C1 segment of cervical spinal cord (tissue), 14 donors: ENCODE measurements at places on chromosomes 7 and 10.

- no peak for DNase-seq
These were observed 226.5 kb downstream of the ADK start for GRCh38 chr10:74377476-74377875.

- DNase-seq, result no peak
These were observed 2.0 kb upstream of the GDF10 start for GRCh38 chr10:47297866-47298540.

DNA sequence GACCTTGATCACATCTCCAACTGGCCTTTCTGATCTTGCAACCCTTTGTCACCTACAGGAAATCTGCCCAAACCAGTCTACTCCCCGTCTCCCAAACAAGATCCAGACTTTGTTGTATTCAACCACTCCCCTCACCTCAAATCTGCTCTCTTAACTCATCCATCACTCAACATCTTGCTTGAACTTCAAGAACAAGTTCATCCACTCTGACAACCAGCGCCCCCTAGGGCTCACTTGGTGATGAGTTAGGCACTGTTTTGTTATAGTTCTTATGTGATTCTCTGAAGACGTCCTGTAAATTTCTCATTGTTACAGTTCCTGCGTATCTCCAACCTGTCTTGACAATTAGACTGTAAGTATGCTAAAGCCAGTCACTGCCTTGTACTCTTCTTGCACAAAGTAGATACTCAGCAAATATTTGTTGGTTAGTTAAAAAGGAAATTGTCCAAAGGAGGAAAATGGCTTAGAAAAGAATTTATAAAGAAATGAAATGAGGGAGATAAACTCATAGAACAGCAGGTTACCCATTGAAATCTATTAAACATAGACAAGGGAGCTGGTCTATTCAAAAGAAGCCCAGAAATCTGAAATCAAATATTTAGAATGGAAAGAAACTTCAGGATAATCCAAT, 5.3 kb downstream of the FRMD4A start:
- DNase-seq, result no peak

DNA sequence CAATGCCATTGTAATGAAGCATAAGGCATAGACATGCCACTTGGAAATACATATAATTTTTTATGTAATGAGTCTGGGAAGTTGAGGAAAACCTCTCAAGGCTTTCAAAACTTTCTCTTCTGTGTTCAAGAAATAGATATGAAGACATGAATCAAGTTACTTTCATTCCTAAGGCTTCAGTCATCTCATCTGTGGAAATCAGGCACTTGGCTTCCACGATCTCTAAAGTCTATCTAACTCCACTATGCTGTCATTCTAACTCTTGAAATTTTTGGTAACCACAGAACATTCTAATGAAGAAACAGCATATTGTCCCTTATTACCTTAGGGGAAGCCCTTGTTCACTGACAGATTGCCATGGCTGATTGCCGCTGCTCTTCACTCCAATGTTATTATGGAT, 242.6 kb downstream of the CNTNAP2 start:
- DNase-seq, result no peak

DNA sequence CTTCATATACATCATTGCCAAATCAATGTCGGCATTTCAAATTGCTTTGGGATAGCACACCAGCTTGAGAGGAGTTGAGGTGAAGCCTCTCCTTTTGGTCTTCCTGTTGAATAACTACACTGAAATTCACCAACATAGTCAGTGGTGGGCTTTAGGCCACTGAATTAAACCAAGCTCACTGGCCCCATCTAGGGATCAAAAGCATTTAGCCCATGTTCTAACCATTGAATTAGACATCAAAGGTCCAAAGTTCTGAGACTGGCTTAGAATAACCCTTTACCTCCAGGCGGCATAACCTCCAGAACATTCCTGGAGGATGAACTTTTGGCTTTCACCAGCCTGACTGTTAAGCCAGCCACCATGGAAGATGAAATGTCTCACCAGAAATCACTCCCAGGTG, 54.6 kb downstream of the BPGM start:
- no peak for DNase-seq

DNA sequence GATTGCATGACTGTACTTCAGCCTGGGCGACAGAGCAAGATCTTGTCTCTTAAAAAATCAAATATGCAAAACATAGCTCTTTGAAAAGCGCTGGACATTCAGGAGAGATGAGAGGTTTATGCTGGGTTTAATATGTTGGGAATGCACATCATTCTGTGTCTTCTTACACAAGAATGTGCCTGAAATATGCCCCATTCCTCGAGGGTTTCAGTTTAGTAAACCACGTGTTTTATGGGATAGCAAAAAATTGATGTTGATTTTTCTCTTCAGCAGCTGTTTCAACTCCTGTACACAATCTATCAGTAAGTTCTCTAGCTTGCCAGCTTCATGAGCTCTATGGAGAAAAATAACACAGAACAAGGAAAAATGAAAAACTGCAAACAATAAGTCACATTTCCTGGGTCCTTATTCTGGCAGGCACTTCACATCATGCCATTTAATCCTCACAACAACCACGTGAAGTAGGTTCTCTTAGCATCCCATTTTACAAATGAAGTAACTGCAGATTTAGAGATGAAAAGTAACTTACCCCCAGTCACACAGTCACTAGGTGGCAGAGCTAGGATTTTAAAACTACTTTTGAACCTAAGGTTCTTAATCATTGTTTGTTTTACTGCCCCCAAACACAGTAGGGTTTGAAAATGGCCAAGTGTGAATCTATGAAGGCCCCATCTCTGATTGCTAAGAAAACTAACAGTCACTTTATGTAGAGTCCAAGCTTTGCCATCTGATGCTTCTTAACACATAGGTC, 423.6 kb downstream of the PHTF2 start:
- no peak for DNase-seq

DNA sequence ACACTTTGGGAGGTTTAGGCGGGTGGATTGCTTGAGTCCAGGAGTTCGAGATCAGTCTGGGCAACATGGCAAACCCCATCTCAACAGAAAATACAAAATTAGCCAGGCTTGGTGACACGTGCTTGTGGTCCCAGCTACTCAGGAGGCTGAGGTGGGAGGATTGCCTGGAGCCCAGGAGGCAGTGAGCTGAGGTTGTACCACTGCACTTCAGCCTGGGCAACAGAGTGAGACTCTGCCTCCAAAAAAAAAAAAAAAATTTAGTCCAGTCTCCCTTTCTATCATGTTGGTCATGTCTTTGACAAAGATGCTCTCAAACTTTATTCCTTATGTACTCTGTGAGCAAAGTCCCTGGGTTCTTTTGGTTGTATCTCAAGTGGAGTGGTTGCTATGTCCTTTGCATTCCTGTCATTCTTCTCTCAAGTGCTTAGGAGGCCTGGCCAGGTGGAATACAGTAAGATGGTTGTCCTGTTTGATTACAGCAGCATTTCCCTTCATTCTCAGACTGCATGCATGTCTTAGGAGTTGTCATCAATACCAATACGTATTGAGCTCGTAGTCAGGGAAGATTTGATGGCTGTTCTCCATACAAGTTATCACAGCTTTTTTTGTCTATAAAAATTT, 85.7 kb downstream of the MMRN2 start:
- DNase-seq, result no peak

GRCh38 chr7:97667359-97667758, 64.5 kb upstream of the TAC1 start:
- DNase-seq, result no peak

- DNase-seq, result no peak
These were observed 11.1 kb downstream of the YWHAG start for GRCh38 chr7:76347710-76348109.

DNA sequence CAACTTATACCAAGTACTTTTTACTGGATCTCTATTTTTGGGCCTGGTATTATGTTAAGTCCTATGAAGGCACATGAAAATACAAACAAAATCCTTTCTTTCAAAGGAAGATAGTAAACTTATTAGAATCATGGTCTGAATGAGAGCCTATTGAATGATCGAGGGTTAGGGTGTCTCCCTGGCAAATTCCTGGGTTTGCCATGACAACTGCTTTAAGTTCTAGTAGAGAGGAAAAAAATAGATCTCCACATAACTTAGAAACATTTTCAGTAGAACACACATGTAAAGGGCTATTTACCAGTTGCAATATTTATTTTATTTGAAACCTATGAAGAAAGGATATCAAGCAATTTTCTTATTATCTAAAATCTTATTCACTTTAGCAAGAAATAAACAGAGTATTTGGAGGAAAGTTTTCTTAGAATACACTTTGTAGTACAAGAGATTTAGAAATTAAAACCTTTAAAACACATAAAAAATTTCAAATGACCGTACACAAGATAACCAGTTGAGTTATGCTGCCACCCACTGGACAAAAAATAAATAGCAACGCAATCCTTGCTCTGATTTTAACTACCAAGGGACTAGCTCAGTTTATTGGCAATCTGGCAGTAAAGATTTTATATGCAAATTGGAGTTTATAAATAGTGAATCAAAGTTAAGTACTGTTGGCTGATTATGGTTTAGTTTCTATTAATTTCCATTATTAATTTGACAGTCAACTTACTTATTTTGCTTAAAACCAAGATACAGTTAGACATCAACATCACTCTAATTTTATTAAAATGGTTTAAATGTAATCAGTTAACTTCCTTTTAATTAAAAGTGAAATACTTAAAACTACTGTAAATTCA, 33.9 kb downstream of the CACUL1 start:
- DNase-seq, result peak; percentile 5

DNA sequence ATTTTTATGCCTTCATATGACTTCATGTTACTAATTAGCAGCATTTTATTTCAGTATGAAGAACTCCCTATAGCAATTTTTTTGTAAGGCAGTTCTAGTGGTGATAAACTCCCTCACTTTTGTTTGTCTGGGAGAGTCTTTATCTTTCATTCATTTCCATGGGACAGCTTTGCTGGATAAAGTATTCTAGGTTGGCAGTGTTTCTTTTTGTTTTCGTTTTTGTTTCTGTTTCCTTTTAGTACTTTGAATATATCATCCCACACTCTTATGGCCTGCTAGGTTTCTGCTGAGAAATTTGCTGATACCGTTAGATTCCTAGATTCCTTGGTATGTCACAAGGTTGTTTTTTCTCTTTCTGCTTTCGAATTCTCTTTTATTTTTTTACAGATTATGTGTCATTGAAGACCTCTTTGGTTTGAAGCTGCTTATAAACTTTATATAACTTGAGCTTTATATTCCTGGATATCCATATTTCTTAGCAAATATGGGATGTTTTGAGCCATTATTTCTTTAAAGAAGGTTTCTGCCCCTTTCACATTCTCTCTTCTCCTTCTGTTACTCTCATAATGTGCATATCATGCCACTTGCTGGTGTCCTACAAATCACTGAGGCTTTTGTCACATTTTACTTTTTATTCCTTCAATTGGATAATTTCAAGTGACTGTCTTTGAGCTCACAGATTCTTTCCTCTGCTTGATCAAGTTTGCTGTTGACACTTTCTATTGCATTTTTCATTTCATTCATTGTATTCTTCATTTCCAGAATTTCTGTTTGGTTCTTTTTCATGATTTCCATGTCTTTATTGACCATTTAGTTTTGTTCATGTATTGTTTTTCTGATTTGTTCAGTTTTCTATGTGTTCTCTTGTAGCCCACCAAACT, 28.9 kb upstream of the AHR start:
- no peak for DNase-seq

GRCh38 chr10:64484811-64485330, 963.7 kb downstream of the REEP3 start:
- DNase-seq, result no peak

DNA sequence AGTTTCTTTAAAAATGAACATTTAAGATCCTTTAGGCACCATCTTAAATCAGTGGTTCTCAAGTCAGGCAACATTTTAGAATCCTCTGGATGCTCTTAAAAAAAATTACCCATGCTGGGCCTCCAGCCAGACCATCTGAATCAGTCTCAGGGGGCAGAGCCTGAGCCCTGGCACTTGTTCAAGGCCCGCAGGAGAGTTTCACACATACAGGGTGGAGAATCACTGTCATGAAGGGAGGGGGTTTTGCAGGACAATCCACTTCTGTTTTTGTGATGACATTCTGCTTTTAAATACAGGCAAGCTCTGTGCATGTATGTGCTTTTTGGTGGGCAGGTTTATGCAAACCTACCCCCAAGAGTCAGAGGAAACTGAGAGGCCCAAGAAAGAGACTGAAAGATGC, 268.6 kb downstream of the SEC23IP start:
- no peak for DNase-seq

DNA sequence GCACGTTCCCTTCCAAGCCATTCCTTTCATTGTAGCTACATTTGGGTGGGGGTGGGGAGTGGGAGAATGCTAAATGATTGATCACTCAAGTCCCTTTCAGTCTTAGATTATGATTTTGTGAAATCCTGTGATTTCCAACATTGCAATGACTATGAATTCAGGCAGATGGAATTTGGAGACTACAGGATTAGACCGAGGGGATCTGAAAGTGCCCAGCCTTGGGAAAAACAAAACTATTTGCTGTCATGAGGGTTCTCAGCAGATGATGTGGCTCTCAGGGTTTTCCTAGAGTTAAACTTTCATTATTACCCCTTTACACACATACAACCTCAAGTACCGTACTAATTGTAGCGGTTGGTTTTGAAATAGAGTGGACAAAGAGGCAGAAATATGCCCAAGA, 4.7 kb downstream of the MACROH2A2 start:
- DNase-seq, result no peak

DNA sequence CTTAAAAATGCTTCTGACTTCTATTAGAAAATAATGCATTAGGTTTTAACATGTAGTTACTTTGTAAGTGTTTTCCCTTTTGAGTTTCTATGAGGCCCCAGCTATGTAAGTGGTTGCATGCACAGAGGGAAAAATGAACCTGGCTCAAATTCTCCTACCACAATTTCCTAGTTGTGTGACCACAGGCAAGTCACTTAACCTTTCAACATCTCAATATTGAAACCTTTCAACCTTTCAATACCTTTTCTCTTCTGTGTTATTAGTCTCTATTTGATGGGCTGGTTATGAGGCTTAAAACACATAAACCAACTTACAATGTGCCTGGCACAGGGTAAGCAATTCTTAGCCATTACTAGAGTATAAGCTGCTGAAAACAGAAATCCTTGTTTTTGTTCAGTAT, 203.0 kb downstream of the KCND2 start:
- no peak for DNase-seq

DNA sequence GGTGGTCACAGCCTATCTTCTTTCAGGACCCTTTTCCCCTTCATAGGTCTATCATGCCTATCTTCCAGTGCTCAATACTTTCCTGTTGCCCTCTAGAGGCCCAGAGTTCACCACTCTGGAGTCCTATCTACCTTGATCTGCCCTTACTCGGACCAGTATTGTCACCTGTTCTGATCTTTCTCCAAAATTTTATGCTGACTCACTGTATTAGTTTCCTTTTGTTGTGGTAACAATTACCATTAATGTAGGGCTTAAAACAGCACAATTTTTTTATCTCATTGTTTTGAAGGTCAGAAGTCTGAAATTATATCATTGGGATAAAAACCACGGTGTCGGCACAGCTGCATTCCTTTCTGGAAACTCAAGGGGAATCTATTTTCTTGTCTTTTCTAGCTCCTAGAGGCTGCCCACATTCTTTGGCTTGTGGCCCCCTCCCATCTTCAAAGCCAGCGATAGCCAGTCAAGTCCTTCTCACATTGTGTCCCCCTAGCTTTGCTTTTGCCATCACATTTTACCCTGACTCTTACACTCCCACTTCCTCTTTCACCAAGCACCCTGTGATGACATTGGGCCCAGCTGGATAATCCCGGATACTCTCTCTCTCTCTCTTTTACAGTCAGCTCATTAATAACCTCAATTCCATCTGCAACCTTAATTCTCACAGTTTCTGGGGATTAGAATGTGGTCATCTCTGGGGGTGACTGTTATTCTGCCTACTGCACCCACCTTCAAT, 54.6 kb downstream of the TFAM start:
- DNase-seq, result no peak

GRCh38 chr7:155810770-155811559, 1.3 kb downstream of the SHH start:
- no peak for DNase-seq
